ENCODE measurements at places on chromosomes 11 and 22. TPM values are rescaled to one million over a fixed set of nuclear protein-coding genes. Genes with fewer than 3 reads are reported as not detected.

DNA sequence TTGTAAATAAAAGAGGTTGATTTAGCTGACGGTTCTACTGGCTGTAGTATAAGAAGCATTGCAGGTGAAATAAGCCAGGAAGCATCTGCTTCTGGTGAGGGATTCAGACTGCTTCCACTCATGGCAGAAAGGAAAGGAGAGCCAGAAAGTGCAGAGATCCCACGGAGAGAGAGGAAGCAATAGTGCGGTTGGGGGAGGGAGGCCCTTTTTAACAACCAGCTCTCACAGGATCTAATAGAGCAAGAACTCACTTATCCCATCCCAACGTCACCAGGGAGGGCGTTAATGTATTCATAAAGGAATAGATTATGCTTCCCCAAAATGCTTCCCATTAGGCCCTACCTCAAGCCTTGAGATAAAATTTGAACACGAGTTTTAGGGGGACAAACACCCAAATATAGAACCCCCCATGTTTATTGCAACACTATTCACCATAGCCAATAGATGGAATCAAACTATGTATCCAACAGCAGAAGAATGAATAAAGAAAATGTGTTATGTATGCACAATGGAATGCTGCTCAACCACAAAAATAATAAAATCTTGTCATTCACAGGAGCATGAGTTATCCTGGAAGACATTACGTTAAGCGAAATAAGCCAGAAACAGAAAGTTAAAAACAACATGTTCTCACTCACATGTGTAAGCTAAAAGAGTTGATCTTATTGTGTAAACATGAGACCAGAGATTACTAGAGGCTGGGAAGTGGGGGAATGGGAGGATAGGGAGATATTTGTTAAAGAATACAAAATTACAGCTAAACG is 908.3 kb upstream of the ANO3 start:
- DNase-seq, result no peak

- no peak for DNase-seq
Measured at GRCh38 chr11:75035911-75036565, 47.3 kb downstream of the NEU3 start.

DNA sequence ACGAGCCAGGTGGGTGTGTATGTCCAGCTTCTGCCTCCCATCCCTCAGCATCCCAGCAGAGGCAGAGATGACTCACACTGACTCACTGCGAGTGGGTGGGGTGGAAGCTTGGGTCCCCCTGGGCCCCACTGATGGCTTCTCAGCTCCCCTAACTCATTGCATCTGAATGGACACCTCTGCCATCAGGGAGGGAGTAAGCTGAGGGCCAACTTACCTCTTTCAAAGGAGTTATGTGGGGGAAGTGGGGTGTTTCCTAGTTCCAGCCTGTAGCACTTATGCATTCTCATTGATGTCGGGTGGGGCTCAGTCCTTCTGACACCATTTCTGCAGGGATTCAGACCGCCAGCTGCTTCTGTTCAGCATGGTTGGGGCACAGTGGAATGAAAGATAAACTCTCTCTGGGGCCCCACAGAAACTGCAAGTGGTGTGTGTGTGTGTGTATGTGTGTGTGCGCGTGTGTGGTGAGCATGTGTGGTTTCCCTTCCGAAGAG is 1425.8 kb downstream of the TBC1D22A start:
- no peak for DNase-seq

Gene RAC2
- 0.24 TPM for total RNA-seq

Gene UBQLN3
- not detected for total RNA-seq

Gene CD3G
- 0.21 TPM for total RNA-seq

Measured in type B pancreatic cell (in vitro differentiated cells).